Head of caudate nucleus (tissue), 42 donors: ENCODE measurements at places on chromosomes 1 and 21.

- no peak for DNase-seq
These were observed 477.6 kb upstream of the USP24 start for GRCh38 chr1:55692726-55693125.

DNA sequence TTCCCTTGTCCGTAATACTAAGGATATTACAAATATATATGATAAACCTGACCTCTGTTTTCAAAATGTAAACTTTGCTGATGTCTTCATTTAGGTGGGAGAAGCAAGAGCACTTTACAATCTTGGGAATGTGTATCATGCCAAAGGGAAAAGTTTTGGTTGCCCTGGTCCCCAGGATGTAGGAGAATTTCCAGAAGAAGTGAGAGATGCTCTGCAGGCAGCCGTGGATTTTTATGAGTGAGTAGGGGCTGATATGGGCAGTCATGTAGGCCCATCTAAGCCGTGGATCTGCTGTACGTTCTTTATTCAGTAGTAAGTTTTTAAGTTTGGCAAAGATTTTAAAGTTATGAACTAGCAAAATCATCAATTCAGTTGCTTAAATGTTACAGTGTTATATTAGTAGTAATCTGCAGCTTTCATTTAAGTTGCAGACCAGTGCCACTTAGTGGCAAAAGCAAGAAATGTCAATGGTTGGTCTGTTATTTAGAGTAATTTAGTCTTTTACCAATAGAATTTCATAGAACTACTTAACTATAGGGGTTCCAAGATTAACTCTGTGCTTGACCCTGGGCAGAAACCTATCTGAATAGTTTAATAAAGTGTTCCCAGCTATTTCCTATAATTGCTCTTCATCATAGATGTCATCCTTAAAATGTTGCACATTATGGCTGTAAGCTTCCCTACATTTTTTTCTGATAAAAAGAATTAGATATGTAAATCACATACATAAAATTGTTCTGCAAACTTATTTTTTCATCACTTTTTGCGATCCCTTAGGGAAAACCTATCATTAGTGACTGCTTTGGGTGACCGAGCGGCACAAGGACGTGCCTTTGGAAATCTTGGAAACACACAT is 21.3 kb downstream of the GPSM2 start:
- no peak for DNase-seq

DNA sequence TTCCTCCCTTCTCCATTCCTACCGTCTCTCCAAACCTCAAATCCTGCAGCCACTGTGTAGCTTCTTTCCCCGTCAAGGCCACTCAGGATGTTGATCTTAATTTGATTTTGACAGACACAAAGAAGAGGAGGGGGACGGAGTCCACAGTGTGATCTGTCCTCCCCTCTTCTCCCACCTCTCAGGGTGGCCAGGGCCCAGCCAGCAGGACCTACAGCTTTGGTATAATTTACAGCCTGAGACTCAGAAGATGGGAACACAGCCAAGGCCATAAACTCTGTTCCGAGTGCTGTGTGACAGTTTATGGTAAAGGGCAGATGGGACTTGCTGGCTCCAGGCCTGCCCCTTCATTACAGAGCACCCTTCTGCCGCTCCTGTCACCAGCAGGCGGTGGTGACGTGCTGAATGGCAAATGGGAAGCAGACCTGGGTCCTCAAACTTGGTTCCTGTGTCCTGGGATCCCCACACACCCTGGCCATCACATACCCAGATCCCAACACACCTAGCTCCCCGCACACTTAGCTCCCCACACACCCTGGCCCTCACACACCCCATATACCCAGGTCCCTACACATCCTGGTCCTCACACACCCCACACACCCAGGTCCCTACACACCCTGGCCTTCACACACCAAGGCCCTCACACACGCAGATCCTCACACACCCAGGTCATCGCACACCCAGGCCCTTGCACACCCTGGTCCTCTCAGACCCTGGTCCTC is 71.6 kb downstream of the CD2 start:
- no peak for DNase-seq

DNA sequence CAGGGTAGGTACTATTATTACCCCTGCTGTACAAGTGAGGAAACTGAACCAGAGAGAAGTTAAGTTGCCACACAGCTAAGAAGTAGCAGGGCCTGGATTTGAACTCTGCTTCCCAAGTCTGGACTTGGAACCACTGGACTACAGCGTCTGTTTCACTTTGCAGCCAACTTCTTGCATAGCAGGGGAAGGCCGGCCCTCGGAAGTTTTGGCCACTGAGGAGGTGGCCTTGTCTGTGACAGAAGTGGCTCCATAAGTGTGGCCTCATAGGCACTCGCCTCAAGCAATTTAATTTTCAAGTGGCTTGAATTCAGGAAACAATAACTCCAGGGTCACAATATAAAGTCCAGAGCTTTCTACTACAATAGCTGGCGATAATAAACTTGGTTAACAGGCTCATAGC is 41.4 kb downstream of the PLEKHA6 start:
- no peak for DNase-seq

DNA sequence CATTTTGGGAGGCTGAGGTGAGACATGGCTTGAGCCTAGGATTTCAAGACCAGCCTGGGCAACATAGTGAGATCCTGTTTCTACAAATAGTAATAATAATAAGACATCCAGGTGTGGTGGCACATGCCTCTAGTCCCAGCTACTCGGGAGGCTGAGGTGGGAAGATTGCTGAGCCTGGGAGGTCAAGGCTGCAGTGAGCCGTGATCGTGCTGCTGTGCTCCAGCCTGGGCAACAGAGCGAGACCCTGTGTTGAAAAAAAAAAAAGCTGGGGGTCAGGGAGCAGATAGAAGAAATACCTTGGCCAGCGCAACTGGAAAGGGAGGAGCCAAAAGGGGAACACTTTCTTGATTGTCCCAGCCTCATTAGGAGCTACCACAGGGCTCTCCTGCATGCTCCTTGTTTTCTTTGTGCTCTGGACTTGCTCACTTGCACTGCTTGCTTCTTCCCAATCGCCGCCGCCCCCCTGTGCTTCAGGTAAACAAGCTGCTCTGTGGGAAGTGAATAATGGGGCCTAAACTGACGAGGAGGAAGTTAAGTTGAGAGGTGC is 31.1 kb downstream of the PBX1 start:
- no peak for DNase-seq

DNA sequence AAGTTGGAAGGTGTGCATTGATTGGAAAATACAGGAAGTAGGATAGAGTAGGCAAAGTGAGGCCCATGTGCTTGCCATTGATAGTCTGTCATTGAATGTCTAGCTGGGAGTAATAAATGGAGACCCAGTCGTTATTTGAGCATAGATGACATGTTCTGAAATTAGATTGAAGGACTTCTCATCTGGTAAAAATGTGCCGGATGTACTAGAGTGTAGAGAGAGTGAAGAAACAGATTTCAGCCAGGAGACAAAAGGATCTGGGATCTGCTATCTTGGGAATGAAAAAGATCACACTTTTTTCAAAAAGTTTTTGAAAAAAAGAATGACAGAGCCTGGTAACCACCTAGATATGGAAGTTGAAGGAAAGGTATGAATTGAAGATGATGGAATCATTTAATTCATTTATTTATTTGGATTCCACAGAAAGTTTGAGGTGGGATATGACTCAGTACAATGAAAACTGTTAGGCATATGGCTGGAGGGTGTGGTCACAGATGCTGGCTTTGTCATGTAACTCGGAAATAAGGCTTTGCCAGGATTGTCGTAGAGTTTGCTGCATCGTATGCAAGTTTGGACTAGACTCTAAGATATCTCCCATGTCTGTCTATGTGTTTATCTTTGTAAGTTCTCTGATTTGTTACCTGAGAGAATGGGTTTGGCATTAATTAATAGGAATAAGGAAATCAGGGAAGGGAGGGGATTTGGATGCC is 137.1 kb downstream of the PBX1 start:
- no peak for DNase-seq

- no peak for DNase-seq
These were observed 146.4 kb downstream of the FOXD2 start for GRCh38 chr1:47584249-47584648.

GRCh38 chr1:6448749-6449631 is 17.0 kb downstream of the TNFRSF25 start:
- no peak for DNase-seq

GRCh38 chr1:21716169-21716568 is 47.0 kb upstream of the RAP1GAP start:
- no peak for DNase-seq
